EH (cell line): ENCODE measurements at places on chromosomes 16 and 17.
A peak's percentile ranks its signal among the peaks of the same experiment; 100 is the strongest.

DNA sequence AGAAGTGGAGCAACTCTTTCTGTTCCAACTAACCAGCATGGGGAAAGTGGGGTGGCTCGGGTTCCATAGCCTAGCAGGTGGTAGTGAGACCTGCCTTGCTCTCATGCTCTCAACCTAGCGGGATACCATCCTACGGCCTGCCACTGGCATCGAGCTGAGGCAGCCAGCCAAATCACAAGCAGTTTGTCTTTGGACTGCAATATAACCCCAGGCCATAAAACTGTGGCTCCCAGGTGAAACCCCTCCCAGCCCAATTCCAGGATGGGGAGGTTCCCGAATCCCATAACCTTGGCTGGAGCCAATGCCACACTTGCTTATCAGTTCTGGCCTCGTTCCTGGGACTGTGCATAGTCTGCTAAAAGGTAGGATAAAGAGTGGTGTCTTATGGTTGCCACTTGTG lies 155.8 kb upstream of the NETO2 start:
- DNase-seq, result no peak

GRCh38 chr16:72689851-72690250 lies 358.1 kb downstream of the ZFHX3 start:
- peak; percentile 3 for DNase-seq

DNA sequence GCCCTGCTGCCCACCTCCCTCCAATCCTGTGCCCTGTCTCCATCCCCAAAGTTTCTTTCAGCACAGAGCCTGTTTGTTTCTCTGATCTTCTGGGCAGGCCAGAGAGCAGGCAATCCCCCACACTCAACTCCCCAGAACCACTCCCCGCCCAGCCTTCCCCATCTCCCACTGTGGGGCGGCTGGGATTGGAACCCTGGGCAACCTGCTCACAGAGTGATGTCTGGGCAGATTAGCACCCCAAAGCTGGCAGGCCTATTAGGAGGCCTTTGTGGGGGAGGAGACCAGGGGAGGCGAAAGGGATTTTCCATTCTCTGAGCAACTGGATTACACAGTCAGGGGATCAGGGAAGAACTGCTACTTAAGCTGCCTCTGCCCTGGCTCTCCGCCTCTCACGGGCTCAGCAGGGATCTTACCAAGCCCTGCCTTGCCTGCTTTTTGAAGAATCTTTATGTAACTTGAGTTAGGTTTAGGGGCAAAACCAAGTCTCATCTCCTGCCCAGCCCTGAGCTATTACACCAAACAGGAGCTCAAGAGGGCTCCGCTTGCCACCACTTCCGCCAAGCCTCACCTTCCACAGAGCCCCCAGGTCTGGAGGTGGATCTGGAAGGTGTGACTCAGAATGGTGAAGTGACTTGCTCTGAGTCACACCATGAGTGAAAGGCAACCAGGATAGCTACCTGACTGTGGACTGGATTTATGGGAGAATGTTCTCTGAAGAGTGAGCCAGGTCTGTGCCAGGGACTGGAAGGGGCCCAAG lies 16.0 kb upstream of the LHX1 start:
- DNase-seq, result no peak

DNA sequence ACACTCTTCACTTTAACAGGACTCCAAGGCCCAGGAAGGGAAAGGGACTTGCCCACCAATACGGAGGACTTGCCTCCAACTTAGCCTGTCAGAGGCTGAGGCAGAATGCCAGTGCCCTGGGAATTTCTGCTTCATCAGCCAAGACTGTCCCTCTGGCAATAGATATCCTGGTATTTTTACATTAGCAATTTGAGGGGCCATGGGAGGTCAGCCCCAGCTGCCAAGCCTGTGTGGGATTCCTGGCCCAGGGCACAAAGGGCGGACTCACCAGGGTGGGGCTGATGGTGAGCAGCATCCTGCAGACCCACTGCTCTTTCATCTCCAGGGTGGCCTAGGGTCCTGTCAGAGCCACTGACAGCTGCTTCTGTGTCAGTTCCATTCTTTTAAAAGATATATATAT lies 78.3 kb upstream of the CIBAR2 start:
- peak; percentile 15 for DNase-seq

GRCh38 chr17:12927541-12928425 lies 90.0 kb downstream of the ELAC2 start:
- DNase-seq, result peak; percentile 54

GRCh38 chr17:29292992-29293889 lies 707 bp downstream of the NUFIP2 start:
- peak; percentile 72 for DNase-seq

DNA sequence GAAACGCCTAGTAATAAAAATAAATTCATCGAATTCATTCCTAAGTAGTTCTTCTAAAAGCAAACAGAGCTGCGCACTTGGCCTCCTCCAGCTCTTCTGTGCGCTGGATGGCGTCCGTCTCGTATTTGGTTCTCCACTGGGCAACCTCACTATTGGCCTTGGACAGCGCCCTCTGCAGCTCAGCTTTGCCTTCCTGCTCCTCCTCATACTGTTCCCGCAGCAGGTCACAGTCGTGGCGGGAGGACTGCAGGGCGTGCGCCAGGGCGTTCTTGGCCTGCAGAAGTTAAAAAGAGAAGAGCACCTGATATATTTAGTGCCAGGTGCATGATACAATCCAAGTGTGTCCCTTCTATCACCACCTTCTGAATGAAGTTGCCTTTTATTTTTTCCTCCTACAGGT lies 21.8 kb downstream of the MYH3 start:
- no peak for DNase-seq

DNA sequence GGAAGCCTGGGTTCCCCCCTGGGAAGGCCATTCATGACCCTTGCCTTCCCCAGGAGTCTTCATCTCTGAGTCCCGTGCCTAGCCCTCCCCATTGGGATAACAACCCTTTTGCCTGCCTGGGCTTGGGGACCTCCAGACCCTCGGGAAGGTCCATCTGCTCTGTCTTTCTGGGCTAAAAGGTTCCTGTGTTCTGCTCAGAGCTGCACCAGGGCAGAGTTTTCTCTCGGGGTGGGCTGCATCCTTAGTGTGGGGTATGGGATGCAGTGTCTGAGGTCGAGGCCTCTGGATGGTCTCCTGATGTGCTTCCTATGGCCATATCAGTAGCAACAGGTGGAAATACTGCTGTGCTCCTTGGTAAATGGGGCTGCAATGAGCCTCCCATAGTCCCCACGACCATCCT lies 22.9 kb upstream of the PLLP start:
- no peak for DNase-seq

DNA sequence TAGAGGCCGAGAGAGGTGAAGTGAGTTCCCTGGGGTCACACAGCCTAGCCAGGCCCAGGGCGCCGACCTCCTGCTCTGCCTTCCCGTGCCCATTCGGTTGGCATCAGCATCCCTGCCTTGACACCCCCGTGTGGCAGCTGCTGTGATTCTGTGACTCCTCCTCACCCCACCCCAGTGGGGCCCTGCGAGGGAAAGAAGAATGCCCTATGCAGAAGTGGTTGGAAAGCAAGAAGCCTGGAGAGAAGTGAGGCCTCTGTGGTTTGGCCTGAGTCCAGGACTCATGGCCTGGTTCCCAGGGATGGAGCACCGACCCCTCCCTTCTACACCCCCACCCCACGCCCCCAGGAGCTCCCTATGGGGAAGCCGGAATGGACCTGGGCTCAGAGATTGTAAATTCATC lies 296.2 kb downstream of the SEC14L1 start:
- DNase-seq, result peak; percentile 72

DNA sequence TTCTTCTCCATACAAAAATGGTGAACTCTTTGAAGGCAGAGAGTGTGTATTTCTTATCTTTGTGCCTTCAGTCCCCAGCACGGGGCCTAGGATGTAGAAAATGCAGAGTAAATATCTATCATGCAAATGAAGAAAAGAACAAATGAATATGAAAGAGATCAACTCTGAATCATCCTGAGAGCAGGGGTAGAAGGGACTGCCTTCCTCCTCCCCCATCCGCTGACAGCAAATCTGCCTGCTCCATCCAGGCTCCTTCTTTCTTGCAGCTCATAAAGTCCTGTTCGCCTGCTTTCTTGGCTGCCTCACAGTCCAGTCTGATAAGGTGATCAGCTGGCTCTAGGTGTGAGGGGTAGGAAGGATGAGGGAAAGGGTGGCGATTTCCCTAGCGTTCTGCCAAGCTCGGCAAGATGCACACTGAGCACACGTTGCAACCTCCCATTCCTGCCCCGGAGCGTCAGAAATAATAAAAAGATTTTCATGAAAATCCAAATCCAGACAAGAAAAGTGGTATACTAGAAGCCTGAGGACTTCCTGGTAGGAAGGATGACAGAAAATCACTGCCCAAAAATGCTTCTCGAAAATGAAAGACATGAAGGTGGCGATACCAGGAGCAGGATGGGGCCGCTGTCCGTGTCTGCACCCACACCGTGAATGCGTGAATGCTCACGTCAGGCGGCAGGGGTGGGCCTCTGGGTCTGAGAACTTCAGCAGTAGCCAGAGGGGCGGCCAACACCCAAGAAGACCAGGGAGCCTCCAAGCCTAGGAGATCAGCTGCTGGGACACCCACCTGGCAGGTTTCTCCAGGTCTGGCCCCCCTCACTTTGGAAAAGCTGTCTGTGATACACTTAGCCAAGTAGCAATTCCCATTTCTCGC lies 67.1 kb downstream of the VPS53 start:
- DNase-seq, result no peak

- no peak for DNase-seq
Observed at GRCh38 chr17:74385201-74385600, 17.9 kb downstream of the GPR142 start.

- DNase-seq, result peak; percentile 81
Observed at GRCh38 chr16:86529160-86529559, 18.8 kb downstream of the FOXF1 start.

GRCh38 chr16:85857406-85857805 lies 41.6 kb upstream of the IRF8 start:
- DNase-seq, result no peak

GRCh38 chr17:35738519-35739133 lies 7.2 kb downstream of the RASL10B start:
- DNase-seq, result no peak

- no peak for DNase-seq
Observed at GRCh38 chr17:76732734-76733617, 4.2 kb downstream of the SRSF2 start.

- no peak for DNase-seq
Observed at GRCh38 chr17:81271226-81271625, 23.9 kb downstream of the SLC38A10 start.

DNA sequence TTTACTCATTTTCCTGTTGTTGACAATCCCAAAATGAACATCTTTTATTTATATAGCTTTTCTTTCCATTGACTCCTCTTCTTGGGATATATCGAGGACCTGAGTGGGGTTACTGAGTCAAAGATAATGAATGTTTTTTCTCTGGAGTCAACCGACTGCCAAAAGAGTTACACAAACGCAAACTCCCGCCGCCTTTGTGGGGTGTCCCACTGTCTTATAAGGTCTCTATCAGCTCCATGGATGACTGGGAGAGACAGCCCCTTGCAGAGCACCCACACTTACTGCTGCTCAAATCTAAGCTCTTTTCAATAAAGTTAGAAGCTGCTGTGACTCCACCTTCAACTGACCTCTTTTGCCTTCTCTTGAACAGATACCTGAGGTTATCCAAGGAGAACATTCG lies 25.2 kb downstream of the C16orf78 start:
- DNase-seq, result no peak

DNA sequence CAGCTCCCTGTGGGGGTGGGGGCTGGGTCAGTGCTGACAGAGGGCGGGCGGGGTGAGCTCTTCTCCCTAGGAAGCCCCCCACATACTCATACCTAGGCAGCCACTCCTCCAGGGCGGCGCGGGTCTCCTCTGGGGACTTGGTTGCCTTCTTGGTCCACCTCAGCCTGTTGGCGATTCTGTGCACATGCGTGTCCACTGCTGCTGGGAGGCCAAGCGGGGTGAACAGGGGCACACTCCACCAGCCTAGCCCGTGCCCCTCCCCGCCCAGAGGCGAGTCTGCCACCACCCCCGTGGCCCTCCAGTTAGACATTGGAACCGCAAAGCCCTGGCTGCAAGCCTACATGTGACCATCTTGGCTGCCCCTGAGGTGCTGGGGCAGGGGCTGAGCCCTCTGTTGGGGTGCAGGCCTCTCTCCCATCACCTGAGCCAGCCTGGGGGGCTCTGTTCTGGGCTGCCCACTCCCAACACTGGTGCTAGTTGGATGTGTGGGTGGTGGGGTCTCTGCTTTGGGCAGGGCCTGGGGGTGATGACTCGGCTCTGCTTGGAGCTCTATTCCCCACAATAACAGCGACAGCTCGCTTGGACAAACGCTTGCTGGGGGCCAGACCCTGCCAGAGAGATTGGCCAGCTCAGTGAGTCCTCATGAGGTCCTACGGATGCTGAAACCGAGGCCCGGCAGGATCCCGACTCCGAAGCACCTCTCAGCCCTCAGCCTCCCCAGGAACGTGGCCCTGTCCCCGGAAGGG lies 7.4 kb downstream of the NTHL1 start:
- peak; percentile 22 for DNase-seq

GRCh38 chr16:73152386-73153125 lies 104.6 kb upstream of the ZFHX3 start:
- DNase-seq, result peak; percentile 24

DNA sequence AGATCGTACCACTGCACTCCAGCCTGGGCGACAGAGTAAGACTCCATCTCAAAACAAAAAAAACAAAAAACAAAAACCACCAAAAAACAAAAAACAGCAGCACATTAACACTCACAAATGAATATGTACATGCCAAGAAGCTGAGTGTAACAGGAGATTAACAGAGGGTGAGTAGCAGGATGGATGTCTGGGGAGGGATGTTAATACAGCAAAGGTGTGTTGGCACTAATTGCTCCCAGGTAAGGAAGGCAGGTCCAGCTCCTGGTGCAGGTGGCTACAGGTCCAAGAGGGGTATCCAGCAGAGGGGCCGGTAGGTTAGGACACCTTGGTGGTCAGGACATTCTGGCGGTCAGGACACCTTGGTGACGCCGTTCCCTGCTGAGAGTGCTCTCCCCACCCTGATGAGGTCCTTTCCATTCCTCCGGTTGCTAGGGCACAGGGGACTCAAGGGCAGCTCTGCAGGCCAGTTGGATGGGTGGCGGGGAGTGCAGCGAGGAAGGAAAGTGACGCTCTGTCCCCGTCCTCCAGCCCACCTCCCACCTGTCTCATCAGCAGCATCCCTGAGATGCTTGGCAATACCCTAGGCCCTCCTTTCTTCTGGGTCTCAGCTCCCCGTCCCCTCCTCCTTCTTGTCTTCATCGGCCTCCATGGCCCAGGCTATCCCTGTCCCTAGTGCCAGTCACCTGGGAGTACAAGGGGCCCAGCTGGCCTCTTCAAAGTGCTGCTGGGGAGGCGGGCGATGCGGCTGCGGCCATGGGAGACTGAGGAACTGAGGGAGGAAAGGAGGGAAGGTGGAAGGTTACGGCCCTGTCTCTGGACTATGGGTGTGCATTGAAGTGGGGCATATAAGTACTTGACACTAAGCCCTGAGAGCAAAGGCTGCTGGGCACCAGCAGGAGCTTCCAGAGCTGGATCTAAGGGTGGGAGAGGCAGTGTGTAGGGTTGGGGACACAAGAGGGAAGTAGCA lies 10.7 kb upstream of the GFAP start:
- DNase-seq, result no peak
